ENCODE measurements at places on chromosomes 2 and 18.

GRCh38 chr2:15643791-15644585 lies 52.3 kb downstream of the DDX1 start:
- no peak for DNase-seq

DNA sequence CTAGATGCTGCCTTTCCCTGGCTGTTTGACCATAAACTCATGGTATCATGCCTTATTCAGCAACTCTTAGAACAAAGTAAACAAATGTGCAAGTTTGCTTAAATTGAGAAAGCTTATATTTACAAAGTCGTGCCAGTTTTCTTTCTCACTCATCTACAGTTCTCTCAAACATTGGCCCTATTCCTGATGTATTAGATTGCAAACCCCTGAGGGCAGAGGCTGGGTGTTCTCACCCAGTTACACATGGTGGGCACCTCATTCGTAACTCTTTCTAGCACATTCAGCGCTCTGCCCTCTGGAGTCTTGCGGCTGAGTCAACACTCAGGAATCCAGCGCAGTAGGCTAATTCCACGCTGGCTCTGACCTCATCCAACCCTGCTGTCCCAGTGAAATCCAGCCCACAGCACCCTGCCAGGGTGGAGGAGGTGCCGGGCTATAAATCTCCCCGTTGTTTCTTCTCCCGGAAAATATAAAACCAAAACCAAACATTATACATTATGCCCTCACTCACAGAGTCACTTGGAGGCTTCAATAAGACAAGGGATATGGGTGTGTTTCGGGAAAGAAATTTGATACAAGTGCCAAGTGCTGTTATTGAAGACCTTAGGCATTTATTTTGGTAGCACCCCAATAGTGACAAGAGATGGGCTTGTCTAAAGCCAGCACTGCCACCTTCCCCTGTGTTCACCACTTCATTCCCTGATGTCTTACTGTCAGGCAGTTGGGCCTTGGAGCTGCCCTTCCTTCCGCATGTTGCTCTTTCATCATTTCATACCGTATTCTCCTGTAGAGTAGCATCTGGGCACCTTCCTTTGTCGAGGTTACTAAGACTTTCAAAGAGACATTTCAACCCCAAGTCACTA lies 287.4 kb downstream of the PRKCE start:
- no peak for DNase-seq

DNA sequence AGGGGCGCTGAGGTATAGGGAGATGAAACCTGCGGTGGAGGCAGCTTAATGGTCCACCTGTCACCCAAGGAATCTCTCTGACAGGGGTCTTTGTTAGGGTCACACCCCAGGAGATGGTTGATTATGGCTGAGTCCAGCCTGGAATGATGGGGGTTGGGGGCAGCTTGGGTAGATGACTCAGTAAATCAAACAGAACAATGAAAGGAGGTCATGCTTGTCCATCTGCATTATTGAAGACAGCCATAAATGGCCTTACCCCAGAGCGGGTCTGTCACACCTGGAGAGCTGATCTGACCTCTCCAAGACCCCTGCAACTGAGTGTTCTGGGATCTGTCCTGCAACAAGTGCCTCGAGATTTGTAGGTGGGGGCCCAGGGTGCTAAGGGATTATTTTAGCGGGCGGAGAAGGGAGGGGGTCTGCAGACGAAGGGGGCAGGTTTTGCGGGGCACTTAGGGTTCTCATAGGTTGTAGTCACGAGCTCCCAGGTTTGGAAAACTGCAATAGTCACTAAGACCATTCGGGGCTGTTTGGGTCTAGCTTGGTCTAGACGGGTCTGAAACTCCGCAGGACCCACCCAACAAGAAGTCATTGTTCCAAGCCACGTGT lies 771 bp upstream of the IGFBP2 start:
- no peak for DNase-seq

- DNase-seq: no peak
Measured at GRCh38 chr2:127089478-127090235, 17.3 kb downstream of the BIN1 start.

GRCh38 chr18:33924576-33924975 lies 300.1 kb downstream of the NOL4 start:
- no peak for DNase-seq

DNA sequence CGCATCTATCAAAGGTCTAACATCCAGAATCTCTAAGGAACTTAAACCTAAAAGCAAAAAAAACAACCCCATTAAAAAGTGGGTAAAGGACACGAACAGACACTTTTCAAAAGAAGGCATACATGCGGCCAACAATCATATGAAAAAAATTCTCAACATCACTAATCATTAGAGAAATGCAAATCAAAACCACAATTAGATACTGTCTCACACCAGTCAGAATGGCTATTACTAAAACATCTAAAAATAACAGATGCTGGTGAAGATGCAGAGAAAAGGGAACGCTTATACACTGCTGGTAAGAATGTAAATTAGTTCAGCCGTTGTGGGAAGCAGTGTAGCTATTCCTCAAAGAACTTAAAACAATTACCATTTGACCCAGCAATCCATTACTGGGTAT lies 38.0 kb downstream of the PPP3R1 start:
- no peak for DNase-seq

DNA sequence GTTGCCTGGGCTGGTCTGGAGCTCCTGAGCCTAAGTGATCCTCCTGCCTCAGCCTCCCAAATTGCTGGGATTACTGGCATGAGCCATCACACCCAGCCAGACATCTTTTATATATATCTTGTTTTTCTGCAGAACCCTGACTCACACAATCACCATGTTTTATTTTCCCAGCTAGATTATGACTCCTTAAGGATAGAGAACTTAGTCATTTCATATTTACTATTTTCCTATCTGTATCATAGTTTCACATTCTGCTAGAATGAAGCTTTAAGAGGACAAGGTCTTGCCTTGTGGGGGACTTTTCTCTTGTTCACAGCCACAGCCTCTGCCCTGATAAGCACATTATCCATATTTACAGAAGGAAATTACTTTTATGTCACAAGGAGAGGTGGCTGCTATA lies 73.9 kb downstream of the LBH start:
- no peak for DNase-seq

- no peak for DNase-seq
Measured at GRCh38 chr18:7535436-7536205, 31.5 kb upstream of the PTPRM start.

- DNase-seq: no peak
Measured at GRCh38 chr2:176078541-176079284, 5.0 kb downstream of the EVX2 start.

- DNase-seq: no peak
Measured at GRCh38 chr2:29806461-29806860, 114.9 kb downstream of the ALK start.

- DNase-seq: no peak
Measured at GRCh38 chr2:181239201-181239799, 217.9 kb upstream of the ITGA4 start.

GRCh38 chr2:156031121-156031520 lies 301.4 kb downstream of the NR4A2 start:
- no peak for DNase-seq

- no peak for DNase-seq
Measured at GRCh38 chr2:178845566-178846457, 38.6 kb upstream of the TTN start.

DNA sequence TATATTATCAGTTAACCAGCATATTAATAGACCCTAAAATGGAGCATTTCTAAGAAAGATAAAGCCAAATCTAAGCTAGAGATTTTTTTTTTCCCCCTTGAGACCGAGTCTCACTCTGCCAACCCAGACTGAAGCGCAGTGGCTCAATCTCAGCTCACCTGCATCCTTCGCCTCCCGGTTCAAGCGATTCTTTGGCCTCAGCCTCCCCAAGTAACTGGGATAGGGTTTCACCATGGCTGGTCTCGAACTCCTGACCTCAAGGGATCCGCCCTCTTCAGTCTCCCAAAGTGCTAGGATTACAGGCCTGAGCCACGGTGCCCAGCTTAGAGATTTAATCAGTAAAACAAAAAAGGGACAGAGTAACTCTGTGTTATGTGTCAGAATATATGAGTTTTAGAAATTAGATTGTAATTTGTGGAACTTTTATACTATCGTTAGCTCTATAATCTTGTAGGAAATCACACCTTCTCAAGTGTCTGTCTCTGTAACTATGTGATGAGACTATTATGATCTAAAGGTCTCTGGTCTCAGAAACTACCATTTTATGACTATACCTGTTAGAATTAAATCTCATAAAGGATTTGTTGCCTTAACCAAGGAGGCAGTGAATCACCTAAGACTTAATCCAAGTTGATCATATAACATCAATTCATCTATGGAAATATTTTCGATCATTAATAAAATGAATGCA lies 34.0 kb downstream of the YWHAQ start:
- no peak for DNase-seq

- DNase-seq: no peak
Measured at GRCh38 chr2:85705680-85706039, 11.5 kb downstream of the GNLY start.

- DNase-seq: no peak
Measured at GRCh38 chr2:55550368-55551102, 31.0 kb downstream of the CFAP36 start.

- DNase-seq: no peak
Measured at GRCh38 chr2:182020286-182021070, 34.8 kb downstream of the PPP1R1C start.

GRCh38 chr18:60962625-60963024 lies 370.6 kb upstream of the CDH20 start:
- no peak for DNase-seq

GRCh38 chr2:133581010-133581760 lies 12.9 kb upstream of the NCKAP5 start:
- no peak for DNase-seq

DNA sequence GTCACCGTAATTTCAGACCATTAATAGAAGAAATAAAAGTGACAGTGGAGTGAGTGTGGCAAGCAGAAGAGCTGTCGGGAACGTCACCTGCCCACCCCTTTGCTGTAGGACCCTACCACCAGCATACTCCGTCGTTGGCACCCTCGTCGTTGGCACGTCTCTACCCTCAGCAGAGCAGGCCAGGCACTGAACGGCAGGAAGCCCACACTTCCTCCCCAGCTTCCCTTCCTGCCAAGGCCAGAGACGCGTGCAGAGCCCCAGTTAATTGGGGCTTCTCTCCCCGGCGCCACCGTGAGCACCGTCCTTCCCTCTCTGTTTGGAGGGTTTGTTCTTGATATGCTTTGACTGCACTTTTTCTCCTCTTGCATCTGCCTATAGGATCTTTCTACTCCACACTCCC lies 27.0 kb upstream of the NFATC1 start:
- DNase-seq: peak; percentile 53
